NCI-H82 (cell line): ENCODE measurements at places on chromosomes 5 and 9.

- peak; percentile 67 for DNase-seq
Measured at GRCh38 chr5:17216974-17217492, 398 bp upstream of the BASP1 start.

GRCh38 chr5:82164176-82164976, 113.8 kb downstream of the RPS23 start:
- DNase-seq: peak; percentile 57

GRCh38 chr9:137014776-137015539, 13.1 kb downstream of the ABCA2 start:
- no peak for DNase-seq

DNA sequence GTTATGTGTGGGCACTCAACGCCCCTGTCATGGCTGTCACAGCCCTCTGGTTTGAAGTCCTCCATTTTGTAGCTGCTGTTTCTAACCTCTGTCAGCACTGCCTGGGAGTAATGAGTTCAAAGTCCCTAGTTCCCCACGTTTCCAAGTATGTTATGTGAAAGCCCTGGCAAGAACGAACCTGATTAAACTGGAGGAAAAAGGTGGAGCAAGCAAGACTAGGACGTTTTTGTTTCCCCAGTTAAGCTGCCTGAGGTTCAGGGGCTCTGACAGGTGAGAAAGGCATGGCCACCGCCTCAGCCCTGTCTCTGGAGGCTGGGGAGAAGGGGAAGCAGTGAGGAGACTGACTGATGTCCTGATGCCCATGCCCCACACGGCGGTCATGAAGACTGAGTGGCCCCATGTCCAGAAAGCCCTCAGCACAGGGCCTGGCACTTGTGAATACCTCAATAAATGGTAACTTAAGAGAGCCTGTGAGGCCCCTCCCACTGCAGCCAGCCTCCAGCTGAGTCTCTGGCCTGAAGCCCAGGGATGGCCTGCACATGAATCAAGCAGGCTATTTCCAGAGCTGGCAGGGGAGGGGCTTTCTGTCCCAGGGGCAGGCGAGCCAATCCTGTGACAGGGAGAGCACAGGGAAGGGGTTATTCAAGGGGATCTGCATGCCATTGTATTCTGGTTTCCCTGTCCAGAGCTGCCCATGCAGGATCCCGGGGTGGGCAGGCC, 61.8 kb downstream of the PFDN1 start:
- peak; percentile 51 for DNase-seq

- no peak for DNase-seq
Measured at GRCh38 chr5:128436749-128437188, 101.3 kb downstream of the FBN2 start.

GRCh38 chr5:126921241-126922091, 108.9 kb downstream of the MARCHF3 start:
- DNase-seq: peak; percentile 43

DNA sequence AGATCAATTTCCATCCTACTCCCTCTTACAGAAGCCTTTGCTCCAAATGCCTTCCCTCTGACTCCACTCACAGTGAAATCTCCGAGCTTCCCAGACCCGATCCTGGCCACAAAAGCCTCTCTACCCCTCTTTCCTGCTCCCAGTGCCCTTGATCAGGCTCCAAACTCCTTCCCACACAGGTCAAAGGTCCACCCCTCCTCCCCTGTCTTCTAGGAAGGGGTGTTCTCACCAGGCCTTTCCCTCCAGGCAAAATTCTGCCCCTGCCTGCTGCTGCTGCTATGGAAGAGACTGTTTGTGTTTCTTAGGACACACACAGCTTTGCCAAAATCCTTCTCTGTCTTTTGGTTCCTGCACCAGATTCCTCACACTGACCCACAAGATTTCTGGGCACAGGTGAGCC, 85.8 kb upstream of the ALDH1A1 start:
- no peak for DNase-seq

- no peak for DNase-seq
Measured at GRCh38 chr5:14147210-14147609, 4.1 kb downstream of the TRIO start.

DNA sequence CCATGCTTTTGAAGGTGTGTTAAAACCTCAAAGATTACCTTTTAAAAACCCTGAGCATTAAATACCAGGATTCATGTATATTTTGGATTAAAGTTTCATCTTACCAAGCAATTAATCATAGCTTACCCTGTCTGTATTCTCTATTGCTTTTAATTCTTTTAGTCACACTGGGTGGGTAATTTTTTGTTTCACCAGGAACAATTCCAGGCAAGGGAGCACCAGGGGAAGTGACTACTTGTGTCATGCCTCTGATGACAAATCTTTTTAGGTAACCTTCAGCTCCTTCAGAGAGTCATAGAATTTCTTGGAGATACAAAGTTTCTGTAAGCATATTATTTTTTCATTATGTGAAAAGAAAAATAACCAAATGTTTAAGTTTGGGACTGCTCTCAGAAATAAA, 33.4 kb upstream of the ANXA1 start:
- DNase-seq: no peak

- no peak for DNase-seq
Measured at GRCh38 chr5:141876628-141877355, 1.4 kb downstream of the PCDH1 start.

DNA sequence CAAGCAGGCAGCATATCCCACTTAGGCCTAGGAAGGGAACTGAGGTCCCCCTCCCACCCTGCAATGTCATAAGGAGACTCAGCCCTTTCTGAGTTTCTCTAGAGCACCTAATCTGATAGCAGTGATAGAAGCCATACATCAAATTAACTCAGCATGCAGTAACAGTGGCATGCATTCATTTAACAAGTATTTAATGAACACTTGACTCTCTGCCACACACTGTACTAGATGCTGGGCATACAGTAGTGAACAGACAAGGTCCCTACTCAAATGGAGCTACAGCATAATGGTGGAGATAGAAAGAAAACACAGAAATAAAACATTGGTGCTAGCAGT, 58.6 kb downstream of the SLC22A5 start:
- DNase-seq: no peak

DNA sequence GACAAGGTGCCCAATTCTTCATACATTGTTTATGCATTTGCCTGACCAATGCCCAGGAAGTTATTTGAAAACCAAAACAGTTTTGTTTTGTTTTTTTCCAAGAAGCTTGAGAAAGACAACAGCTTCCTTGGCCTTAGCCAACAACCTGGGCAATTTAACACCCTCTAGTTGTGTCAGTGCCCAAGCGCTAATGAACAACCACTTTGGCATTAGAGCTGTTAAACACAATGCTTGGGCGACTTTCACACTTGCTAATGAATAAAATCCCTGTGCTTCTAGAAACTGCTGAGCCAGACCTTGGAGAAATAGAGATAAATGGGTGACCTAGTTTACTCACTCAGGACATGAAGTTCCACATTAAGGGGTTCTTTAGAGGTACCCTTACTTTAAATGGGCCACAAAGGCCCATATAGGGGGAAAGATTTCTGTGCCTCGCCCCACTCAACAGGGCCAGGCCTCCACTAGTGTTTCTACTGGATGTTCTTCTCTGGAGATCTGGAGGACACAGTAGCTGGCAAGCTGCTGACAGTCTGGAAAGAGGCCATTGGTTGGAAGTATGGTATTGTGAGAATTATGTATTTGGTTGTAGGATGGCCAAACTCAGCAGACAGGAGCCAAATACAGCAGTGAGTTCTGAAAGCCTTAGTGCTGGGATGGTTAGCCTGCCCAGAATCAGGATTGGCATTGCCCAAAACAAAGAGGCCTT, 179.8 kb downstream of the DOCK8 start:
- DNase-seq: no peak

DNA sequence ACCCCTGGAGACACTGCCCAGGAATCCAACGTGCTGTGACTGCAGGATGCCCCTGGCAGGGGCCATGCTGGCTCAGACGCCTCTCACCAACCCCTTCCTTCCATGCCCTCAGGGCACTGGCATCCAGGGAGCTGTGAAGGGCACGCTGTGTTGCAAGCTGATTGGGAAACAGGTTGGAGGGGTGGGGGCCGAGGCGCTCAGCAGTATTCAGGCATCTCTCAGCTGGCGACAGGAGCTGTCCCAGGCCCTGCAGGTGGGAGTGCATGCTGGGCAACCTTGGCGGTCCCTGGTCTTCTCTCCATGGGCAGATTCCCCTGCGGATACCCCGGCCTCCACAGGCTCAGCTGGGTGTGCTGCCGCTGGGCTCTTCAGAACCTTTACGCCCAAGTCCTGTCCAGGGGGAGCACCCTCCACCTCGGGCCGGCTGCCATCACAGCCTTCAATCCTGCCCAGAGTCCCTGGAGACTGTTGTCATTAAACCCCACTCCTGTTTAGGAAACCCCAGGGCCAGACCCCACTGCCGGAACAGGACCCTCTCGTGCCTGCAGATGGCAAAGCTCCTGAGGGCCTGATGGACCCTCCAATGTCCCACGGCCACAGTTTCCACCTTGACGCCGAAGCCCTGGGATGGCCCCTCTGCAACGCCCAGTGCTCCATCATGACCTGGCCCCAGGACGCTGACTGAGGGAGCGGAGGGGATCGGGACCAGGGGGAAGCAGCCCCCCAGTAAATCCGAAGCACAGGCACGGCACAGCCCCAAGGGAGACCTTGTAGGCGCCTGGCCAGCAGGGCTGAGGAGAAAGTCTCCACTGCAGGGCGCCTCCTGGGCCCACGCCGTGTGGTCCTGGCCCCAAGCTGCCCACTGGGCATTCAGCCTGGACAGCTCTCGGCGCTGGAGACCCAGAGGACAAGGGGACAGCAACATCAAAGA, 9.3 kb downstream of the TPPP start:
- DNase-seq: no peak

DNA sequence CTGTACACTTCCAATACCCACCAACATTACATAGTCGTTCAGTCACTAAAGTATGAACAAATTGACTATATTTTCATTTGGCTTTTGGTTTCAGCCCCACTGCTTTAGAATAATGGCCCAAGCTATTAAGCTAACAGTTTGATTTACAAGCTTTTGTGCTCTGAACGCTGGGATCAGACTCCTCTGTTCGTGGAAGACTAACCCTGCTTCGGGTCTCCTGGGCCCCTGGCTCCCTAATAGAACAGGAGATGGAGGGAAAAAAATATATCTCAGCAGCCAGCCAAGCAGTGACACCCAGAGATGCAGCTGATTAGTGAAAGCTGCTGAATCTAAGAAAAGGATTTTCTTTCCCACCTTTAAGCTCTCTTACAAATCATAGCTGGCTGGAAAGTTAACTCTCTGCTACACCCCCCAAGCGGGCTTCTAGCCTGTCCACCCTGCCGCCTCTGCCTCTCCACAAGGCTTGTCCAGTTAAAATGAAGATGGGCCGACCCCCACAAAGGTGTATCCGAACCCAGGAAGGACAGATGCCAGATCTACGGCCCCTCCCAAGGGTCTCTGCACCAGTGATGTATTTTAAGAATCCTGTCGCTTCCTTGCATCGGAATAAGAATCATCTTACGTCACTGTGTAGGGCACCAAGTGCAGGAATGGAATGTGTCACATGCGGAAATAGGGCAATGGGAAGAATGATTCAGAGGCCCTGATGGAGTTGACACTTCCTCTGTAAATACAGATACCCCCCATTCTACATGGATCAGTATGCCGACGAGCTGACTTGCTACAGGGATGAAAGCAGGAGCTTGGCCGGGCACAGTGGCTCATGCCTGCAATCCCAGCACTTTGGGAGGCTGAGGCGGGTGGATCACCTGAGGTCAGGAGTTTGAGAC, 33.4 kb upstream of the BARHL1 start:
- no peak for DNase-seq

DNA sequence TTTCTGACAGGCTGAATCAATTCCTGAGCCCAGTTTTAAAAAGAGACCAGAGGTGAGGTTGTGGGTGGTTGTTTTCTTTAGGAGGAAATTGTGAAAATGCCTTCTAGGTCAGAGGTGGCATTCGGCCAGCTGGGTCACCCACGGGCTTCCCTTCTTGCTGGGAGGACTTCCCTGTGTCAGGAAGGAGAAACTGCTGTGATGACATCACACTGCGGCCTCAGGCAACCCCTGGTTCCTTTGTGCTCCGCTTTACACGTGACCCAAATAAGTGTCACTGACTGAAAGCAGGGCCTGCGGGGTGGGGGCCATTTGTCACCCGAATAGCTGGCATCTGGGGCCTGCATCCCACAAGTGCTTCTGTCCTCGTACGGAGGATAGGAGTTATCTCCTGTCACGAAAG, 39.7 kb downstream of the FABP6 start:
- DNase-seq: no peak

- no peak for DNase-seq
Measured at GRCh38 chr9:72012646-72013045, 47.8 kb downstream of the C9orf57 start.

- no peak for DNase-seq
Measured at GRCh38 chr9:106928350-106928749, 65.4 kb downstream of the ZNF462 start.

DNA sequence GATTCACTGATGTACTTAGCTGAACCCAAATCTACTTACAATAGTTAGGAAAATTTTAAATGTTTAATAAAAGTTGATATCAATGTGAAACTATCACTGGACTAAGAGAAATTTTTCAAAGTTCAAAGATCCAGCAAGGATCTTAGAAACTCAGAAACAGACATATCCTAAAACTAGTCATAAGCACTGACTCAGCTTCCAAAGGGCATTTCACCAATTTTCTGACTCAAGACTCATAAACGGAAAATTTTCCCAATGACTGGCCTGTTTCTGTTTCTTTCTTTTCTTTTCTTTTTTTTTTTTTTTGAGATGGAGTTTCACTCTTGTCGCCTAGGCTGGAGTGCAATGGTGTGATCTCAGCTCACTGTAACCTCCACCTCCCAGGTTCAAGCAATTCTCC, 66.6 kb downstream of the CDC14B start:
- DNase-seq: no peak

- no peak for DNase-seq
Measured at GRCh38 chr5:89536020-89536419, 653.0 kb upstream of the MEF2C start.

GRCh38 chr5:96922499-96923244, 13.2 kb upstream of the LNPEP start:
- DNase-seq: no peak

GRCh38 chr5:136035837-136036236, 7.0 kb downstream of the TGFBI start:
- no peak for DNase-seq

DNA sequence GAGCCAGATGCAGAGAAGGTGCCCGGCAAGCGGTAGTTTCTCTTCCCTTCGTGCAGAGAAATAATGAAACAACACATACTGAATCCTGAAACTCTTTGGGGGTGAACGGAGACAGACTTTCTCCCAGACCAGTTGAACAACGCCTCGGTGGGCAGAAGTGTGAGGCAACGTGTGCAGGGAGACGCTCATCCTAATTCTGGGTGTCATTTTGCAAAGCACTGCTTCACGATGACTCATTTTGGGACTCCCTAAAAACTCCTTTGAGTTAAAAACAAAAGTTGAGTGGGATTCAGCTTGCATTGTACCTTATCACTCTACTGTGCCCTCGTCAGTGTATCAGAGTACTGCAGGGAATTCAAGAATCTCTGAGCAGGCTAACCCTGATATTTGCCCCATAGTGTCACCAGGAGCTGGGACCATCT, 3.5 kb upstream of the NEK6 start:
- no peak for DNase-seq

- no peak for DNase-seq
Measured at GRCh38 chr5:136674178-136674577, 308.8 kb upstream of the TRPC7 start.

- DNase-seq: no peak
Measured at GRCh38 chr5:125005266-125005665, 258.8 kb upstream of the ZNF608 start.
